Caudate nucleus (tissue), 63 donors: ENCODE measurements at places on chromosomes 5 and 9.

DNA sequence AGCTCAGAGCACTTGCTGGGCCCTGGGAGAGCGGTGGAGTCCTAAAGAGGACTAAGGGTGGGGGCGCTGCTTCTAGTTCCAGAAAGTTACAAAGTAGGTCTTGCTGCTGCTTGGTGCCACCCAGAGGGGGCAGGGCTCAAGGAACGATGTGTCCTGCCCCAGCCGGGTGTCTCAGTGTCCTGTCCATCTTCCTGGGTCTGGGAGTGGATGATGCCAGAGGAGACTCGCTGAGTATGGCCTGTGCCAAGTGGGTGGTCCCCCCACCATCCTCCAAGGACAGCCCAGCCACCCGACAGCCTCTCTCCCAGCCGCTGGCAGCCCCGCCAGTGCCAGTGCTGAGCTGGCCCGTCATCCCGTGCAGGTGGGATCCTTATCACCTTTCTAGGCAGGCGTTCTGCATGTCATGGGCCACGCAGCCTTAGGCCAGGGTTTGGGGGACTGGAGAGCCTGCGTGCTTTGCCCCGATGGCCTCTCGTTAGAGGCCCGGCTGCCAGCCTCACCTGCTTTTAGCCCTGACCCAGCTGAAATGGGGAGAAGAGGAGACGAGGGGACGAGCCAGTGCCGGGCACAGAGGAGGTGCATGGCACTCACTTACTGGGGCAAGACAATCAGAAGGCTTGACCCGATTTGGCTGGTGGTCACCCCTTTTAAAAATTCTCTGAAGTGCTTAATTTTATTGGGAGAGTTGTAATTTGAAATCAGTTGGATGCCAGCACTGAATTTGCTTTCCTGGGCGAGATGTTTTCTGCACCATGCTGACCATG lies 5.6 kb downstream of the WNK2 start:
- no peak for DNase-seq

DNA sequence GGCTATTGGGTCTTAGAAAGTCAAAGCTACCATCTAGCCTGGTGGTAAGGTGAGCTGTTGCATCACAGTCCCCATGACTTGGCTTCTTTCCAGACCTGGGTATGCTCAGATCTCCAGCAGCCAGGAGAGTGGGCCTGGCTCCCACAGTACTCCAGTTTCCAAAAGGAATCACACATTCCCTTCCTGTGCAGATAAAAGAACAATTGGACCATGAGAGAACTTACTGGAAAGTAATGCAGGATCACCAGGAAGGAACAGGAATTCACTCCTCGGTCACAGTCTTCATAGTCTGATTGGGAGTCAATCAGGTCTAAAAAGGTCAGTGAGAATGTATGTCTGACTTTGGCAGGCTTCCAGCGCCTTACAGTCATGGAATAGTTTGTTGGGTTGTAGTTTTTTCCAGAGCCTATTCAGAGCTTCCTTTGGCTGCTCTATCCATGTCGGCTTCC lies 47.8 kb upstream of the CD180 start:
- DNase-seq: no peak

- DNase-seq: no peak
Observed at GRCh38 chr5:134506054-134507039, 19.1 kb upstream of the JADE2 start.

GRCh38 chr9:7237473-7238246 lies 479.9 kb downstream of the KDM4C start:
- no peak for DNase-seq

- DNase-seq: no peak
Observed at GRCh38 chr5:138978080-138978479, 102.9 kb upstream of the LRRTM2 start.

DNA sequence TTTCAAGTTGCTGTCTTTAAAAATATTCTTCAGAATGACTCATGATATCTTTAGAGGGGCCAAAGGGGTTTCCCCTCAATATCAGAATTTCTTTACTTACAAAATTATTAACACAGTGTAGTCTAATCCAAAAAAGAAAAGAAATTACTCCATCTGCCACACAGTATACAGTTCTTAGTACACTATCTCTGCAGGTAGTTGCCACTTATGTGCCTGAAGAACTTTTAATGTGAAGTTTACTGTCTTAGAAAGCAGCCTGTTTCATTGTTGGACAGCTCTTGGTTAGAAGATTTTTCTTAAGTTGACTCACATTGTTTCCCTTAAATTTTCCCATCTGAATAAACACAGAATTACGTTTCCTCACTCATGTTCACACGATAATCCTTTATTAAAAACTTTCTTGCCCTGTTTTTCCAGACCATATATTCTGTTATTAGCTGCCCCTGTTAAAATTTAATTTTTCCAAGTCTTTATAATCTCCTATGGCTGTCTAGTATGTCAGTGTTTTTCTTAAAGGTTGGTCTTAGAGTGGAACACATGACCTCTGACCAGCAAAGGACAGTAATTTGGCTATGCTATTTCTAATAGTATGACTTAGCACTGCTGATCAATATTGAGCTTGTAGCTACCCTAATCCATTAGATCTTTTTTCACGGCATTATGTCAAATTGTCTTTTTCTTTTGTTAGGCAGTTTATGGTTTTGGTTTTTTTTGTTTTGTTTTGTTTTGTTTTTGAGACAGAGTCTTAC lies 21.8 kb upstream of the FKTN start:
- no peak for DNase-seq
